ENCODE measurements at places on chromosomes 16 and 17.

GRCh38 chr16:56880176-56880575, 15.2 kb downstream of the SLC12A3 start:
- no peak for DNase-seq

- DNase-seq, result no peak
These were observed 209.8 kb upstream of the CHMP6 start for GRCh38 chr17:80781807-80782277.

DNA sequence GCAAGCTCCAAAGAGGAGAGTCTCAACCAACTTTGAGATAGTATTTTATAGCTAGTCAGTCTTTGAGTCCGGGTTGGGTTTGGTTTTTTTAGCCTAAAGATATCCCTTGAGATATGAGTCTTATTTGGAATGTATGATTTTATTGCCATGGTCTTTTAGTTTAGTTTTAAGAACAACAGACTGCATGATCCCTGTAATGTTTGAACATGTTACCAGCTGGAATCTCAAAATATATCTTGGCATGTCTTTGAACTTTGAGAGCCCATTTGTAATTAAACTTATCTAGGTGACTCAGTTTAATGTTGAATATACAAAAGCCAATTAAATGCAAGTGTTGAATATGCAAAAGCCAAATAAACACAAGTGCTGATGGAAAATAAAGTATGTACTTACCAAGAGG, 100.6 kb downstream of the TANGO6 start:
- no peak for DNase-seq

GRCh38 chr17:60656499-60656898, 21.2 kb upstream of the BCAS3 start:
- no peak for DNase-seq

GRCh38 chr16:48901712-48902374, 291.9 kb upstream of the N4BP1 start:
- DNase-seq, result no peak

GRCh38 chr17:69525920-69526841, 111.7 kb downstream of the MAP2K6 start:
- no peak for DNase-seq

GRCh38 chr16:28161626-28162025, 50.1 kb downstream of the XPO6 start:
- DNase-seq, result no peak

DNA sequence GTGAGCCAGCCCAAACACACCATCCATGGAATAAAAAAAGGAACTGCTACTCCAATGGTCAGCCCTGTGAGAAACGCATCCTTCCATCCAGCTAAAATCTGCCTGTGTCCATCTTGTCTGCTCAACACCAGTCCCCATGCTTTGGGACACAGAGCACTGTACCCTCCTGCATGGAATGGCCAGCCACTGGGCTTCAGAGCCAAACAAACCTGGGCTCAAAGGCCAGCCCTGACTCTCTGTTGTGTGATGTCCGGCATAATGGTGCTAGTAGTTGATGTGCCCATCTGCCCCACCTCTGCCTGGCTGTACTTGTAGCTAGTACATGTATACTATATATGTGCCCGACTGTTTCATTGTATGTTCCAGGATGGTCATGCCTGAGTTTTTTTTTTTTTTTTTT, 77.6 kb upstream of the AMZ2 start:
- no peak for DNase-seq

Data from osteocyte (in vitro differentiated cells).